Frontal cortex (tissue), 4 donors: ENCODE measurements at places on chromosomes 3 and 15.
A peak's percentile ranks its signal among the peaks of the same experiment; 100 is the strongest.

- no peak for DNase-seq
Measured at GRCh38 chr3:25463836-25464418, 35.9 kb downstream of the RARB start.

DNA sequence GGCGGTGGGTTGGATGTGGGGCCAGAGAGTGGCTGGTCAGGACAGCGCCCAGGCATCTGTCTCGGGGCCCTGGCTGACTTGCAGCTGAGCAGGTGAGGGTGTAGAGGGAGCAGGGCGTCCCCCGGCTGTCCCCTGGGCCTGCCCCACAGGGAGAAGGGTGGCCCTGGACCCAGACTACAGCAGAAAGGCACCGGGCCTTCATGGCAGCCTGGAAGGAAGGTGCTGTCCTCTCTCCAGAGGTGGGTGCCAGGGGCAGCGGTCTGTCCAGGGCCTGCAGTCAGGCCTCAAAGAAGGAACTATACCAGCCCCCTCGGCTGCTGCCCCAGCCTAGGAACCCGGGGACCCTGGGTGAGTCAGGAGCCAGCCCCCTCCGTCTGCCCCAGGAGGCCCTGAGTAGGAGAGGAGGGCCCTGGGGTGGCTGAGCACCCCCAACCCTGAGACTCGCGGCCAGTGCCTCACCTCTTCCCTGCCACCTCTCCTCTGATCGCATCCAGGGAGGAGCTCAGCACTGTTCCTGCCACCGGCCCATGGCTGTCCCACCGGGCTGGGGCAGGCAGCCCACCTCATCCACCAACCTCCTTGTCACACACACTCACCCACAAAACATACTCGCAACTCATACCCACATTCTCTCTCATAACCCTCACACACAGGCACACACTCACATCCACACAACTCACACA is 133.5 kb downstream of the FBLN2 start:
- DNase-seq = no peak

GRCh38 chr15:70474471-70475406 is 288.6 kb downstream of the UACA start:
- DNase-seq = peak; percentile 61

- no peak for DNase-seq
Measured at GRCh38 chr3:16179771-16180736, 5.6 kb downstream of the GALNT15 start.

DNA sequence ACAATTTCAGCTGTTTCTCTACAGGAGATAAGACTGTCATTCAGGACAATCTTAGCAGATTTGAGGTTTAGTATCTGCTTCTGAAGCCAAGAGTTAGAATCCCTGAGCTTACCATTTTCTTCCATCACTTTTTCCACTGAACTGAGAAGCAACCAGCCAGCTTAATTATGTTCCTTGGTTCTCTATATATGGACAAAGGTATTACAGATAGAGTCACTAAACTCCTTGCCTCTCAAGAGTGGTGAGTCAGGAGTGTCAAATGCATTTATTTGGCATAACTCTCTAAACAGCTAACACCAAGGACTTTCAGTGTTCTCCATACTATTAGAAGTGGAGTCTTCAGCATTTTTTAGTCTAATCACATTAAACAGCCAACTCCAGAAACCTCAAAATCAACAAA is 239.3 kb downstream of the ALCAM start:
- DNase-seq = no peak

- no peak for DNase-seq
Measured at GRCh38 chr3:124617177-124617576, 113.1 kb upstream of the UMPS start.
